ENCODE measurements at places on chromosomes 2 and 18.

- DNase-seq = no peak
These were observed 31.0 kb downstream of the CCDC68 start for GRCh38 chr18:54928236-54928635.

GRCh38 chr2:141380008-141380979 is 750.5 kb downstream of the LRP1B start:
- DNase-seq = no peak

GRCh38 chr2:200786826-200787225 is 24.9 kb upstream of the BZW1 start:
- DNase-seq = peak; percentile 92

DNA sequence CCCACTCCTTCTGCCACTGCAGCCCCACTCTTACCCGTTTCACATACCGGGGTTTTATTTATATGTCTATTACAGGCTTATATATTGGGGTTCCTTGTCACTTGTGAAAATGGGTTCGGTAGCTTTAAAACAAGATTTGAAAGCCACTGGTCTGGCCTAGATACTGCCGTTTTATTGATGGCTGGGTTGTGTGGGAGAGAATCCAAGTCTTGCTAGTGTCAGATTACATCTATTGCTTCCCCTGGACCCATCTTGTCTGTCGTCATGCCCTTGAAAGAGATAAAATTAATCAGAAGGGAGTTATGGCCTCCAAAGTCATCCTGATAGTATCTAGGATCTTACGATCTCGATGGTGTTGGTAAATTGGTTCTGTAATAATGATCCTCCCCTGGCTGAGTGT is 79.4 kb downstream of the EIPR1 start:
- DNase-seq = no peak

DNA sequence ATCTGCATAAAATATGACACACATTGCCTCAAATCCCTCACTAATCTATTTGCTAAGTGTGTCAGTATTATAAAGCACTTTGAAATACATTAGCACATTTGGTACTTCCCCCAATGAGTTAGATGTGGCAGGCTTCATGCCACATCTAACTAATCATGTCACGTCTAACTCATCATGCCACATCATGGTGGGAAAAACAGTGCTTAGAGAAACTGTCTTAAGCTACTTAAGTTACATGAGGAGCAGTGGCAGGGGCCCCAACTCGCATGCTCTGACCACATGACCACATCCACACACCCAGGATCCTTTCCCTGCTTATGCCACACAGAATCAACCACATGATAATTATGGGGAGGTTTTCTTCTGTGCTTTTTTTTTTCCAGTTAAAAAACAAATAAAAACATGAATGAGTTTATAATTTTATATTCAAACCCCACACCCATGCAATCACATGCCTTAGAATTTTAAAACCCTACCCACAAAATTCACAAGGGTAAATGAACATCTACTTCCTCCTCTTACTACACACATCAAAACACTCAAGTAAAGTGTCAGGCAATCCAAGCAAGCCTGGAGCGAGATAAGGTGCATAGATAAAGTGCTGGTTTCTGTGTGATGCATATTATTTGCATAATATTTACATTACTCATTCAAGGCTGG is 1.6 kb downstream of the ABCA12 start:
- DNase-seq = no peak

DNA sequence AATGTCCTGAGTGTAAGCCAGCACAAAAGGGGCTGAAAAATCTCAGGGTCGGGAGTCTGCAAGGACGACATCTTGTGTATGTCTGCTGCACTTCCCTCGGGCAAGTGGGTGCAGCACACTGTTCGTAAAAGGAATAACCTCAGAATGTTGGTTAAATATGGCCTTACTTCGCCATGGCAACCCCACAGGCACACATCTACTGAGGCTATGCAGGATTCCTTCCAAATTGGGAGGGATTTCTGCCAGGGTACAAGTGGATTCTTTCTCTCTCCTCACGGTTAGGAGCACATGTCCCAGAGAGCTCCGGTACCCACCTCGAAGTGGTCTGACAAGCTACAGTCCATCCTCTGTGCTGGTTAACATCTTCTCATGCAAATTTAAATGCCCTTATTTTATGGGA is 277.7 kb upstream of the PXDN start:
- no peak for DNase-seq

DNA sequence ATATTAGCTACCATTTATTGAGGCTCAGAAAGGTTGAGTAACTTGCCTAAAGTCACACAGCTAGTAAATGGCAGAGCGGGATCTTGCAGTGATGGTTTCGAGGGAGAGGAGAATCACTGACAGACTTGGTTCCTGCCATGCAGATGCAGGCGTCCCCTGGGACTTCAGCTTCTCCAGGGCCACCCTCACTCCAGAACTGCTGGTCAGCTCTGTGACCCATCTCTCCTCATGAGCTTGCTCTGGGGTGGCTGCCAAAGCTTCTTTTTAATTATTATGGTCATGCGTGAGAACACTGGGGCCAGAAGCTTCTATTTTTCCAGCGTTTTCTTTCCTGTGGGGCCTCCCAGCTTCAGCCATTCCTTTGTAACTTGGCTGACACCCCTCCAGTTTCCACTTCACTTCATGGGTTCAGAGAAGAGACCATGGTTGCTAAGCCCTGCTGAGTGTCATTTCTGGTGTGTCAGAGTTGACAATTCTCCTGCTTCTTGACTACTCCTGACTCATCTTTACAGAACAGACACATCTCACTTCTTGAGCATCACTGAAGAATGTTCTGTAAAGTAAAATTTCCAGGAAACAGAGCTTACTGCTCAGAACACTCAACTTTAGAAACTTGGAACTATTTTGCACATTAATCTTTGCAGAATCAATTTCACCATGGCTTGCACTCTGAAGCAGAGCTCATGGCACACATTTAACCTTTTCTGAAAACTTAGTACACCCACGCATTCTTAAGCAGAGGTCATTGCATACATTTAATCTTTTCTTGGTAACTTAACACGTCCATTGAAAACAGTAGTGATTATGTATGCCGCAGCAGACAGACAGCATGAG is 70.4 kb downstream of the IL1R2 start:
- DNase-seq = peak; percentile 78

GRCh38 chr2:218180467-218181114 is 13.8 kb upstream of the CXCR1 start:
- DNase-seq = no peak

DNA sequence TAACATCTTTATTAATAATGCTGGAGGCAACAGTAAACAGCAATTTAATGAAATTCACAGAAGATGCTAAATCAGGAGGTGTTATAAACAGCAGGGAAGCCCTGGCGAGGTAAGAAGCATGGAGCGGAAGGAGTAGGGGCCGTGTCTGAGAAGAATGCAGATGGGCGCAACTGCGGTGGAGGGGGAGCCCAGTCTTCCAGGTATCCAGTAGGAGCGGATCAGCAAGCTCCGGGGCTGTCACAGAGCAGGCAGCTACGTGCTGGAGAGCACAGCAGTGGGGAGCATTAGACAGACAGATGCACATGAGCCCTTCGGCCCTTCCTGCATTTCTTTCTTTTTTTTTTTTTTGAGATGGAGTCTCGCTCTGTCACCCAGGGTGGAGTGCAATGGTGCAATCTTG is 82.3 kb downstream of the SH3RF3 start:
- DNase-seq = no peak

DNA sequence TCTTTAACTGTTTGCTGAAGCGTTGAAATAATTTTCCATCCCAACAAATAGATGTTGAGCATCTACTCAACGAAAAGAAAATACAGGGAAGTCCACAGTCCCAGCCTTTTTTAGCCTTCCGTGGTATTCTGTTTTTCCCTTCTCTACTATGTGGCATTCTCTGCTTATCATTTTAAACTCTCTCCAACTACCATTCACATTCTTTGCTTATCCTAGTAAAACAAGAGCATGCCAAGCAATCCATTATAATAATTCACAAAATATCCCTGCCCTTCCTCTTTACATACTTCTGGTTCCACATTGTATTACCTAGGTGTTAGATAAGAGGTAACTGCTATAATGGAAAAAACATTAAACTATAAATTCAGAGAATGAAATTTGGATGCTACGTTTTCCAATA is 1.6 kb upstream of the SESTD1 start:
- peak; percentile 32 for DNase-seq

DNA sequence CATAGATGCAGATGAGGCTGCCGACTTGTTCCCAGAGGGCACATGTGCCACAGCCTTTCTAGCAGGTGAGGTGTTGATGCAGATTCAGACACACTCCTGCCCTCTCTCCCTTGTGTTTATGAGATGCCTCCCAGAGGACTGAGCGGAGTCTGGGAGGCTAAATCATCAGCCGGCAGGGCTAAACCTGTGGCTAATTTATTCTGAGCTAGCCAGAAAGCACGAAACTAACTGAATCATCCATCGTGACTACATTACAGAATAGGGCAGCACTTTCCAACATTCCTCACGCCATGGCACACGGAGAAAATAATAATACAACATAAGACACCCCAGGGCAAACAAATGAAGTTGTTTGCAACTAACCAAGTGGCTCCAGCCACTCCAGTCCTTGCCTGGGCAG is 101.7 kb upstream of the FZD7 start:
- DNase-seq = peak; percentile 85

GRCh38 chr2:18356676-18357075 is 203.8 kb downstream of the RDH14 start:
- DNase-seq = peak; percentile 58

GRCh38 chr18:55136864-55137263 is 177.6 kb upstream of the CCDC68 start:
- peak; percentile 78 for DNase-seq

- no peak for DNase-seq
These were observed 249.4 kb upstream of the HS6ST1 start for GRCh38 chr2:128568106-128568505.

DNA sequence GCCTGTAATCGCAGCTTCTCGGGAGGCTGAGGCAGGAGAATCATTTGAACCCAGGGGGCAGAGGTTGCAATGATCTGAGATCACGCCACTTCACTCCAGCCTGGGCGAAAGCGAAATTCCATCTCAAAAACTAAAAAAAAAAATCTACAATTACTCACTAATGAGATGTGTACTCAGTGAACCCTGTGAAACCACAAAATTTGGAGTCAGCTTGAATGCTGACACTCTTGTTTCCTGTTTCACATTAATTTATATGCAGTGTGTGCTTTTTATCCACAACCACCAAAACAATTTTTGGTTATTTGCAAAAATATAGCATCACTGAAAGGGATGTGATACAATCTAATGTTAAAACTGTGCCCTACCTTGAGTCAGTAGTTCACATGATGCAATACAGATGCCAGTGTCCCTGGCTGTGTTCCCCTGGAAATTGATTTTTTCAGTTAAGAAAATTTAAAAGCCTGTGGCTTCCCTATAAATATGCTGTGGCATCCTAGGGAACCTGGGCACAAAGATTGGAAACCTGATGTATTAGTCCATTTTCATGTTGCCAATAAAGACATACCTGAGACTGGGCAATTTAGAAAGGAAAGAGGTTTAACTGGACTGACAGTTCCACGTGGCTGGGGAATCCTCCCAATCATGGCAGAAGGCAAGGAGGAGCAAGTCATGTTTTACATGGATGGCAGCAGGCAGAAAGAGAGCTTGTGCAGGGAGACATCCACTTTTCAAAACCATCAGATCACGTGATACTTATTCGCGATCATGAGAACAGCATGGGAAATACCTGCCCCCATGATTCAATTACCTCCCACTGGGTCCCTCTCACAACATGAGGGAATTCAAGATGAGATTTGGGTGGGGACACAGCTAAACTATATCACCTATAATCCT is 337.5 kb upstream of the NT5C1B start:
- no peak for DNase-seq

DNA sequence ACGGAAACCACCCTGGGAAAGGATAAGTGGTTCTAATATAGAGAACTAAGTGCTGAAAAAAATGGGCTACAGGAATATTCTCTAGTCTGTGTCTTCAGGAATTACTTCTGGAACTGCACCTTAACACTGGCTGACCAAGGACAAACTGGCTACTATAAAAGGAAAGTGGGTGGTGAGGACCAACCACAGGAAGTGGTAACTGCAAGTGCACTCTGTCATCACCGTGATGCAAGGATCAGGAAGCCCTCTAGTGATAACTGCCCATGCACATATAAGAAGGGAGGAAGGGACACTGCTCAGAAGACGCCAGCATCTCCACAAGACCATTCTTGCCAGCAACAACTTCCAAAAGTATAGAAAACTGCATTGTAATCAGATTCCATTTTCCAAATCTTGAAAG is 424.4 kb upstream of the RGPD4 start:
- DNase-seq = no peak

DNA sequence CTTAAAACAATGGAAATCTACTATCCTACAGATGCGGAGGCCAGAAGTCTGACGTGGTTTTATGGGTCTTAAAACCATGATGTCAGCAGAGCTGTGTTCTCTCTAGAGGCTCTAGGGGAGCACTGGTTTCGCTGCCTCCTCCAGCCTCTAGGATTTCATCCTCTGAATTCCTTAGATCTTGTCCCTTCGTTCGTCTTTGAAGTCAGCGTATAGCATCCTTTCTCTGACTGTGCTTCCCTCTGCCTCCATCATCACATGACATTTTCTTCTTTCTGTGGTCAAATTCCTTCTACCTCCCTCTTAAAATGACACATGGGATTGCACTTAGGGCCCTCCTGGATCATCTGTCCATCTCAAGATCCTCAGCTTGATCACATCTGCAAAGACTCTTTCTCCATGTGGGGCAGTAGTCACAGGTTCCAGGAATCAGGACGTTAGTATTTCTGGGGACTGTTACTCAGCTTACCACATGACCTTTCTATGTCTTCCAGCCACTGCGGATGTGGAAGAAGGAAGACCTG is 22.7 kb upstream of the NCK2 start:
- no peak for DNase-seq

DNA sequence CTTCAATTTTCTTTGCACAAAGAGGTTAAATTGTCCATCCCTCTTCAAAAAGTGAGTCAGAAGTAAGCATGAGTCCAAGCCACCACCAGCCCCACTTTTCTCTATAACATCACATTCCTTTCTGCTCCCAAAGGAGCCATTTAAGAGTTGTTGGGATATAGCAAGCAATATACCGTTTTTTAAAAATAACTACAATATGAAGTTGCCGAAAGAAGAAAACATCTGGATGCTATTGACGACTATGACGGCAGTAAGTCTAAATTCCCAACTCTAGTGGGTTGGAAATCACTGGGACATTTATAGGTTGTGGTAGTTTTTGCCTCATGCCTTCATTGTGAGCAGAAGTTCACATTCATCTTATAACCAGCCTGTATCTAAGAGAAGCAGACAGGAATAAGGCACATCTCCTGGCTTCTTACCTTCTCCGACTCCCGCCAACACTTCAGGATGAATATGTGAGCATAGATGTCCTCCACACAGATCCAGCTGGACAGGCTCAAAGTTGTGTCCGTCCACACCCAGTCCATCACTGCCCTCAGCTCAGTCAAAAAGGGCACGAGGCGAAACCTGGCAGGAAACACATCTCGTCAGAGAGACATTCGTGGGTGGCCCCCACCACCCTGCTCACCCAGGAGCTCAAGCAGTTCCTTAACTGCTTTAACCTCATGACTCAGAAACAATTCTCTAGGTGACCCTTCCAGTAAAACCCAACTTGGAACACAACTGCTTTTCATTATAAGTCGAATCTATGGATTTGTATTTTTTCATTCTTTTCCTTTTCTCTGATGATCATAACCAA is 163.6 kb downstream of the NAPG start:
- peak; percentile 81 for DNase-seq

GRCh38 chr2:189287982-189288521 is 108.5 kb upstream of the COL5A2 start:
- DNase-seq = peak; percentile 90

GRCh38 chr2:127080938-127081755 is 25.8 kb downstream of the BIN1 start:
- DNase-seq = no peak

Measured in fibroblast of skin of back (primary cell).